Stimulated activated CD4-positive, alpha-beta T cell treated with anti-CD3 and anti-CD28 coated beads, Interleukin-4, amount 100 ng/mL, for 1 hour (primary cell): ENCODE measurements at places on chromosomes 5 and 9.

GRCh38 chr9:87548159-87548558 is 50.5 kb downstream of the DAPK1 start:
- DNase-seq = no peak

GRCh38 chr5:160969645-160970044 is 117.6 kb upstream of the ATP10B start:
- DNase-seq = no peak

DNA sequence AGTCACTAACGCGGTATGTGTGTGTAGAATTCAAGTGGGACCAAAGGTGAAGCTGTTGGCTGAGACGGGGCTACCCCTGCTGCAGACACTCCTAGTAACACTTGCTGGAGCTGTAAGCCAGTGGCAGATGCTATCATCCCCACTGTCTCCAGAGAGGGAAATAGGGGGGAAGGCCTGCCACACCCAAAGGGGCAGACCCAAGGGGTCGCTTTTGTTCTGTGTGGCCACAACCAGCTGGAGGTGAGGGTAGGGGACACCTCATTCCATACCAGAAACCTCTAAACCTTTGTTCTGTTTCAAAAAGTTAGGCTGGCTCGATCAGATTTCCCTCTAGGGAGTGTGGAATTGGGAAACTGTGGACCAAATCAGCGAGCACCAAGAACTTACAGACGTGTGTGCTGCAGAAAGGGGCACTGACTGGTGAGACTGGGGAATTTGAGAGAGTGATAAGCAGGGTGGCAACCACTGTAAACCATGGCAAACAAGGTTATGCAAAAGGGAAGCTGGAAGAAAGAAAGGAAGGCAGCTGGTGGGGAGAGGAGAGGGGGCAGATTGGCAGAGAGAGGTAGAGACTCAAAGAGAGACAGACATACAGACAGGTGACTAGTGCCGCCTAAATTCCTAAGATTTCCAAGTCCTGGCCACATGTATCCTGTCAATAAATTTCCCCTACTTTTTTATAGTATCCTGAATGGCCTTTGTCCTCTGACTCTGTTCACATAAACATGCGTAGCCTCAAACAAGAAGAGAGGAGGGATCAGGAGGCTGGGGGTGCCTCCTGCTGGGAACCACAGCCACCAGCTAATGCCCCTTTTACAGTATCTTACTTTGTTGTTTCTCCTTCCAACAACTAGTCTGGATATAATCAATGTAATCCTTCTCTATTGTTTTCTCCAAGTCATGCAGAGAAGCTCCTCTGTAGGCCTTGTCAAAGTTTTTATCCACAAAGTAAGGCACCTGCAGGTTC is 15.6 kb upstream of the SPATA24 start:
- no peak for DNase-seq

DNA sequence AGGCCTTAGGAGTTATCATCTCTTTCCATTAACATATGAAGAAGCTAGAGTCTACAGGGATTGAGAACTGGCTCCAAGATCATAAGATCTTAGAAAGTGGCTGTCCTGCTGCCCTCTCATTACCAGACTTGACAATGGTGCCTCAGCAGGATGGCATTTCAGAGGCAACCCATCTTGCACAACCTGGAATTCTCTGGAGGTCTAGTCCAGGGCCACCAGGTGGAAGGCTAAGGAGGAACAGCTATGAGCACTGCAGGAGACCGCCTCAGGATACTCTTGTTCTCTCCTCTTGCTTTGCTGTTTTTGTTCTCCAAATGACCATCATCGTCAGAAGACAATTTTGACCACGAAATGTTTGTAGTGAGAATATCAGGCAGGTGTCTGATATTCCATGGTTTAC is 322.6 kb downstream of the FBXL17 start:
- no peak for DNase-seq

DNA sequence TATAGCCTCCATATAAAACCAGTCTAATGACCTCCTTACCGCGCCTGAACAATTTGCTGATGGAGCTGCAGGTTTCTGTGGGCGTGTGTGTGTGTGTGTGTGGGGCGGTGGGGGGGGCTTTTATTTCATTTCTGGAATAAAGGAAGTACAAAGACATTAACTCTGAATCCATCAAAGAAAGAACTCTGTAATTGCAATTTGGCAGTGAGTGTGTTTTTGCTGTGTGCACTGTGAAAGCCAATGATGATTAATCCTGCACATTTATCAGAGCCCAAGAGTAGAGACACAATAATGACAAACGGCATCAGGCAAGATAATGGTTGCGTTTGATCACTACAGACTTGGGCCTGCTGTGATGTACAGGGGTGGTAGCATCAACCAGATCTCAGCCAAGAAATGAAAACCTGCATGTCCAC is 29.3 kb upstream of the NDFIP1 start:
- DNase-seq = no peak

- DNase-seq = peak; percentile 51
Observed at GRCh38 chr9:89436963-89437625, 60.8 kb downstream of the SEMA4D start.

DNA sequence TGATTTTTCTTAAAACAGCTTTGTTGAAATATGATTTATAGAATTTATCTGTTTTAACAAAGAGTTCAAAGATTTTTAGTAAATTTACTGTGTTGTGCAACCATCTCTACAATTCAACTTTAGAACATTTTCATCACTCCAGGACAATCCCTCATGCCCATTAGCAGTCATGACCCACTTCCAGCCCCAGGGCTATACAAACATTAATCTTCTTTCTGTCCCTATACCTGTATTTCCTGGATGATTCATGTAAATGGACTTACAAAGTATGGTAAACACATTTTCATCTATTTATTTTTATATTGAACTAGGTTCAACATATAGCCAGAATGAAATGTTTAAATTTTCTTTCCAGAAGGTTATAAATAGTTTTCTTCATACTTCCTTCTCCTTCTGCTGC is 127.8 kb upstream of the CCDC180 start:
- DNase-seq = no peak

DNA sequence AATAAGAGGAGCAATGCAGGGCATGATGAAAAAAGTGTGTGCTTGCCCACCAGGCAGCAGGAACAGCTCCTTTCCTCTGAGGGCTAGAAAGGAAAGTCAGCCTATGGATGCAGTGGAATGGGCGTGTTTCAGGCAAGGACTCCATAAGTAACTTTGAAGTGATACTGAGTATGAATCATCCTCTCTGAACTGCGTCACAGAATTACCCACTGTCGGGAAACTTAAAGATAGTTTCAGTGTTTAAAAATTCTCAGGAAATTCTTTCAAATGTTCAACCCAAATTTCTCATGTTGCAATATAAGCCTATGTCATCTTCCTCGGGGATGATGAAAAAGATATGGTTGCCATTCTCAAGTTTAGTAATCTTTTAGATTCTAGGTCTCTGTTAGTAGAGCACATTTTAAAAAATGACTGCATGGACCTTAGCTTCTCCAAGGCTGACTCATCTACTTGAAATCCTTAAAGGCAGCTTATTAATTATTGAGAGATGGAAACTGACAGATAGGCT is 27.7 kb downstream of the PTCD2 start:
- DNase-seq = no peak

GRCh38 chr5:72508241-72509170 is 1.3 kb upstream of the ZNF366 start:
- no peak for DNase-seq

GRCh38 chr5:19608444-19609002 is 379.5 kb downstream of the CDH18 start:
- no peak for DNase-seq

DNA sequence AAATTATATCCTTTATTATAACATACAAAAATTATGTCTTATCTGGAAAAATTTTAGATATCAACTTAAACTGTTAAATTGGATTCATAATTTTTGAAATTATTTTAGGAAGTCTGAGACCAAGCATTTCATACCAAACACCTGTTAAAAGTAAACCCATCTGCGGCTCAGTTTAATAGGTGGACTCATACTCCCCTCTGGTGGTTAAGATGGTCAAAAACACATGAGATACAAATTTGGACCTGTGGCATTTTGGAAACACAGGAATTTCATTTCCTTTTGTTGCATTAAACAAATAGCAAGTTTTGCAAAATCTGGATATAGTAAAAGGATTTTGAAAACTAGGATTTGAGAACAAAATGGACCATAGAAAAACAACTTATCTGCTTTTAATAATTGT is 53.7 kb downstream of the RGMB start:
- DNase-seq = no peak

- DNase-seq = no peak
Observed at GRCh38 chr9:115016344-115016743, 86.0 kb upstream of the TNFSF8 start.

GRCh38 chr9:107068581-107068980 is 205.6 kb downstream of the ZNF462 start:
- no peak for DNase-seq

DNA sequence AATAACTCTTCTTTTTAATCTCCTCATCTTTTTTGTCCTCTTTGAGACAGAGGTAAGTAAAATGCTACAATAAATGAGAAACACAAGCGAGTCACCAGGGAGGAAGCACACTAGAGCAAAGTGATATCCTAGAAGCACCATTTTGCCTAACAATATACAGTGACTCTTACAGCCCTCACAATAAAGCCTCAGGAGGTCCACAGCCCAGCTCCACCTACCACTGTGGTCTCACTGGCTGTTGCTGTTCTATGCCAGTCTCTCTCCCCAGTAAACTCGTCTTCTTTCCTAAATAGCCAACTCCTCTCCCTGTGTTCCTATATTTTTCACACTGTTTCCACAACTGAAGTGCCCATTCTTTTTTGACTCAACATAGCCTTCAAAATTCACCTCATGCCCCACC is 44.3 kb downstream of the TNFSF15 start:
- no peak for DNase-seq

- DNase-seq = no peak
Observed at GRCh38 chr9:34642679-34643078, 3.8 kb upstream of the GALT start.

GRCh38 chr5:124132843-124133242 is 613.6 kb downstream of the ZNF608 start:
- no peak for DNase-seq

- no peak for DNase-seq
Observed at GRCh38 chr5:16810208-16810854, 125.8 kb downstream of the MYO10 start.

GRCh38 chr9:12740845-12741244 is 34.0 kb upstream of the LURAP1L start:
- no peak for DNase-seq

- no peak for DNase-seq
Observed at GRCh38 chr9:86407022-86407421, 52.8 kb upstream of the TUT7 start.

DNA sequence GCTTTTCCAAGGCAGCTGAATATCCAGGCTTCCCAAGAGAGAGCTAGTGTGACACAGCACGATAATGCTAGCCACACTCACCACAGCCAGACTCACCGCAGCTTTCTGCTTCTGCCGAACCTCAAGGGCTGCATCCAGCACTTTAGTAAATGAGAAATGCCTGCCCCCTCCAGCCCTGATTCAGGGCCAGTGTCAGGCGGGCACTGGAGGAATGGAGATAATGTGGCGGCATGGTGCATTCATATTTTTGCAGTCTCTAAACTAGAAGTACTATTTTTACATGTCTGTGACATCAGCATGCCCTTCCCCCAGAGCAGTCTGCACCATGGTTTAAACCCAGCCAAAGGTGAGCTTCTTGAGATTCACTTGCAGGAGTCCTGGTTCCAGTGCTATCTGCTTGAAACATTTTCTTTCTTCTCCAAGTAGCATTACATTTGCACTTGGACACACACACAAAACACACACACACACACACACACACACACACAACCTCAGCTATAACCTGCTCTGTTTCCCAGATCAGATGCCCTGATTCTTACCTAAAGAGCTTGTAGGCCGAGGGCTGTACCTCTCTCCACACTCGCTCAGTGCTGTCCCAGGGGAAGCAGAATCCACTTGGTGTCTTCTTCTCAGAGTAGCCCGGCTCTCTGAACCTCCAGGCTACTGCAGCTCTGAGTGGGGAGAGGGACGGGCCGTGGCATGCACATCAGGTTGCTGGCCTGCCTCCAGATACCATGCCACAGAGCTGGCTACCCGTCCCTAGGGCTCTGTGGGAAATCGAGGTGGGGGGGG is at the start of gene FGF1:
TSS of gene FGF1 (minus strand) at position 673 of the 792 bp plus-strand sequence. CDS start 71,963 bp downstream, outside the sequence.
- no peak for DNase-seq

- DNase-seq = no peak
Observed at GRCh38 chr5:2913281-2913680, 161.8 kb upstream of the IRX2 start.

GRCh38 chr9:19828576-19829109 is 39.8 kb upstream of the SLC24A2 start:
- no peak for DNase-seq

- no peak for DNase-seq
Observed at GRCh38 chr5:55620766-55621160, 86.0 kb upstream of the PLPP1 start.

DNA sequence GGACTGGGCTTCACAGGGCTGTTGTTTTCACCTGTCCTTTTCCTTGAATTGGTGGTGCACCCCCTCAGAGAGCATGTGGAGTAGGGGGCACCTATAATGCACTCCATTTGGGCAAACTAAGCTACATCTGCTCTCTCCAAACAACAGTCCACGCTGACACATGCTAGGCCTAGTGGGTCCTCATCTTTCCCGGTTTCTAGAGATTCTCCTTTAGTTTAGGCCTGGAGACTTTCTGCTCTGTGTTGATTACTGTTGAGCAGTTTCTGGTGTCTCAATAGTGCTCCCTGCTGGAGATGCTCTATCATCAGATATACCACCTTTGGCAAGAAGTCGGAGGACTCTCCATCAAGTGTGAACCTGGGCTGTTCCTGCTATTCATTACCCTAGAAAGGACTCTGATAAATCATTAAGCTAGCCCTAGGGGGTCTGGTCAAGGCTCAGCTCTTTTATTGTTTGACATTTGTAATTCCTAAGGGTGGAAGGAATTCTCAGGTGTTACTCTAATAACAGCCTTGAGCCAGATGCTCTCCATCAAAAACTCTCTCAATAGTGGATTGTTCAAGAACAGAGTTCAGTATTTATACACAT is 64.0 kb upstream of the FYB1 start:
- peak; percentile 10 for DNase-seq

DNA sequence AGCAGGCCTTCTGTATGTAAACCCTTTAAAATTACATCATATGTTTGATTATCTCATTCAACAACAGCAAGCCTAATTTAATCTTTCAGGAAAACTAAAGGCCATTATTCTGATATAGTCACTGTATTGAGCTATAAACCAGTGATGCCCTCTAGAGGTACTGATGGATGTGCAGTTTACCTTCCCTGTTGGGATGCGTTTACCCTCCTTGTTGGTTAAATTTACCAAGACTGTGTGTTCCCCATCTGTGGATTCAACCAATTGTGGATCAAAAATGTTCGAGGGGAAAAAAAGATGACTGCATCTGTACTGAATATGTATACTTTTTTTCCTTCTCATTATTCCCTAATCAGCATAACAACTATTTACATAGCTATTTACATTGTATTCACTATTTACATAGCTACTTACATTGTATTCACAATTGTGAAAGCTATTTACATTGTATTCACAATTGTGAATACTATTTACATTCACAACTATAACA is 3.7 kb upstream of the BAAT start:
- DNase-seq = no peak

- DNase-seq = no peak
Observed at GRCh38 chr5:54093861-54094260, 216.5 kb downstream of the ARL15 start.
